ENCODE measurements at places on chromosomes 5 and 9. TPM values are rescaled to one million over a fixed set of nuclear protein-coding genes. Genes with fewer than 3 reads are reported as not detected.

GRCh38 chr5:73596705-73597328 is 29.2 kb upstream of the ARHGEF28 start:
- no peaks in the 10 kb centered on the region for H3K4me1 ChIP-seq
- no peak overlapping the region for H3K27ac ChIP-seq
- peak; percentile 29 for DNase-seq
- H3K36me3 ChIP-seq, result peaks cover 2% of the 10 kb centered on the region

GRCh38 chr5:77231471-77232138 is 21.1 kb downstream of the PDE8B start:
- no peak for DNase-seq
- H3K27me3 ChIP-seq, result no peaks in the 10 kb centered on the region
- no peak overlapping the region for H3K4me3 ChIP-seq
- no peaks in the 10 kb centered on the region for H3K36me3 ChIP-seq

The LCN9 gene
- 1.7 TPM for total RNA-seq

GRCh38 chr5:67447732-67448131 is 251.1 kb upstream of the CD180 start:
- no peaks in the 10 kb centered on the region for H3K36me3 ChIP-seq
- no peak overlapping the region for H3K4me3 ChIP-seq

The PCDHGA5 gene
- 2.5 TPM for total RNA-seq

DNA sequence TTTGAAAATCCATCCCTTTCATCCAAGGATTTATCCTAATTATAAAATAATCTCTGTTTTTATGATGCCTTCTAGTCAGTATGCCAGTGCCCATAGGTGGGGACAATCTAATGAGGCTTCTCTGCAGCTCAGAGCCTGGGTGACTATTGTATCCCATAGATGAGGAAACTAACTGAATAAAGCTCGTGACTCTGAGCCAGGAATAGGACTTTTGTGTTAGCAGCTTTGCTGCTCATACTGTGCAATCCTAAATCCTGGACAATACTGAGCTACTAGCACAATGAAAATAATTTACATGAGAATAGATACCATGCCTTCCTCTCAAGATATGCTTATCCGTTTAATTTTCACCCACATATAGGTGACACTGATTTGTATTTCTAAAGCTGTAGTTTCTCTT is 443.0 kb downstream of the PLK2 start:
- H3K4me1 ChIP-seq, result peaks cover 5% of the 10 kb centered on the region
- no peak for DNase-seq
- no peak overlapping the region for H3K4me3 ChIP-seq
- no peak overlapping the region for H3K27ac ChIP-seq
- H3K36me3 ChIP-seq, result no peaks in the 10 kb centered on the region

The FBP2 gene
- not detected for total RNA-seq

DNA sequence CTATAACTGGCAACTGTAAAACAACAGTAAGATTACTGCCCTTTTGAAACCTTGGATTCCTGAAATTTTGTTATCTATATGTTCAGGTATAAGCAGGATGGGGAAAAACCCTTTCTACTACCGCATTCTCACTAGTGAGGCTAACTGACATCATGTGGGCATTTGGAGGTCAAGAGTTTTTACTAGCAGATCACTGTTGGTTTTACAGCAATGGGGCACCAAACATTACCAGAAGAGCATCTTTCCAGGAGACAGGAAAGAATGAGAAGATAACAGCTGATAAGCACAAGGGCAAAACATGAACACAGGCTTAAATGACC is 20.9 kb upstream of the TTC33 start:
- H3K4me1 ChIP-seq, result no peaks in the 10 kb centered on the region
- H3K4me3 ChIP-seq, result no peak overlapping the region
- DNase-seq, result no peak
- peaks cover 25% of the 10 kb centered on the region for H3K36me3 ChIP-seq

The FRMD3 gene
- total RNA-seq, result 0.89 TPM
